Activated CD8-positive, alpha-beta T cell treated with anti-CD3 and anti-CD28 coated beads for 36 hours (primary cell): ENCODE measurements at places on chromosomes 4 and X.

- H3K4me3 ChIP-seq, result no peak overlapping the region
- no peaks in the 10 kb centered on the region for H3K36me3 ChIP-seq
- no peaks in the 10 kb centered on the region for H3K27me3 ChIP-seq
- no peak overlapping the region for H3K27ac ChIP-seq
- H3K4me1 ChIP-seq, result no peaks in the 10 kb centered on the region
Observed at GRCh38 chrX:39070009-39070408, 268.8 kb downstream of the MID1IP1 start.

- no peaks in the 10 kb centered on the region for H3K36me3 ChIP-seq
- H3K27ac ChIP-seq, result no peak overlapping the region
- peaks cover 1% of the 10 kb centered on the region for H3K27me3 ChIP-seq
- no peak overlapping the region for H3K4me3 ChIP-seq
- DNase-seq, result no peak
Observed at GRCh38 chrX:149152941-149153340, 352.2 kb downstream of the IDS start.

DNA sequence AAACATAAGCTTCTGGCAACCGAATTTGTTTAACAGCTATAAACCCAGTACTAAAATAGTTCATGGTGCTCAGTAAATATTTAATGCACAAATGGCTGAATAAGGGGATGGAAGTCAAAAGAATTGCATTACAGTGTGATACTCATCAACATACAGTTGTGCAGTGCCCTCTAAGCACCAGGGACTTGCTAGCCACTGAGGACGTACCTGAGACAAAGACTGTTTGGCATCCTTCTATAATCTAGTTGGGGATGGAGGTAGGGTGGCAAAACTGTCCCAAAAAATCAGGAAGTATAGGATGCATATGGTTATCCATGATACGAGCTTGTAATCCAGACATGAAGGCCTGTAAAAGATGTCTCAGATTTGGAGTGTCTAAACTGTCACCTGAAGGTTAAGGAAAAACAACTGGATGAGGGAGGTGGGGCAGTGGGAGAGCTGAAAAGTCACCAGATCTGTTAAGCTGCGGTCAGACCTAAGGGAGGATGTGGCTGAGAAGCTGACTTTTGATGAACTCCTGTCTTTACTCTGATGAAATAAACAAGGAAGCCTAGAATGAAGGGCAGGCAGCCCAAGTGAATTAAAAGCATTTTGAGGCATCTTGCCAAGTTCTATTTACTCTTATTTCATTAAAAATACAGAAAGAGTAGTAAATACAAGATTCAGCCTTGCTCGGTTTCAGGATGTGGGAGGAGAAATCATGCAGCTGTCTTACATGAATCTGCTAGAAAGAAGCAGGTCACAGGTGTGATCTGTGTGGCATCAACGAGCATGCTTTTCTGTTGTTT is 12.0 kb upstream of the CD38 start:
- DNase-seq, result peak; percentile 70
- H3K4me3 ChIP-seq, result peak overlapping the region; percentile 9
- H3K27ac ChIP-seq, result peak overlapping the region; percentile 35

- no peaks in the 10 kb centered on the region for H3K4me1 ChIP-seq
- no peak overlapping the region for H3K27ac ChIP-seq
- DNase-seq, result no peak
- H3K4me3 ChIP-seq, result no peak overlapping the region
Observed at GRCh38 chr4:84877051-84877833, 89.2 kb downstream of the WDFY3 start.

DNA sequence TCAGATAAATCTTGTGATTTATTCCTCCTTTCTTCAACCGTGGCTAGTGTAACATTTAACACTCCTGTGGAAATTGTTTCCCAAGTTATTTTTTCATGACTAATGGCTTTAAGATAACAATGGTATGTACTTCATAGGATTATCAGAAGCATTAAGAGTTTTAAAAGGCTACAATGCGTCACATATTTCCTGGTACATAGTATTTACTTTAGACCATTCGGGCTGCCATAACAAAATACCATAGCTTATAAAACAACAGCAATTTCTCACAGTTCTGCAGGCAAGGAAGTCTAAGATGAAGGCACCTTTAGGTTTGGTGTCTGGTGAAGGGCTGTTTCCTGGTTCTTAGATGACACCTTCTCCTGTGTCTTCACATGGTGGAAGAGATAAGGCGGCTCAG is 158.6 kb downstream of the PAPSS1 start:
- no peak overlapping the region for H3K4me3 ChIP-seq
- H3K36me3 ChIP-seq, result no peaks in the 10 kb centered on the region
- DNase-seq, result no peak
- no peaks in the 10 kb centered on the region for H3K4me1 ChIP-seq

- H3K36me3 ChIP-seq, result no peaks in the 10 kb centered on the region
- DNase-seq, result no peak
- no peaks in the 10 kb centered on the region for H3K4me1 ChIP-seq
- H3K4me3 ChIP-seq, result no peak overlapping the region
Observed at GRCh38 chr4:125736057-125736456, 421.3 kb downstream of the FAT4 start.

GRCh38 chr4:187073820-187074219 is 350.2 kb upstream of the FAT1 start:
- H3K4me3 ChIP-seq, result no peak overlapping the region
- no peaks in the 10 kb centered on the region for H3K36me3 ChIP-seq
- no peaks in the 10 kb centered on the region for H3K27me3 ChIP-seq
- H3K27ac ChIP-seq, result no peak overlapping the region
- no peaks in the 10 kb centered on the region for H3K4me1 ChIP-seq
- no peak for DNase-seq

DNA sequence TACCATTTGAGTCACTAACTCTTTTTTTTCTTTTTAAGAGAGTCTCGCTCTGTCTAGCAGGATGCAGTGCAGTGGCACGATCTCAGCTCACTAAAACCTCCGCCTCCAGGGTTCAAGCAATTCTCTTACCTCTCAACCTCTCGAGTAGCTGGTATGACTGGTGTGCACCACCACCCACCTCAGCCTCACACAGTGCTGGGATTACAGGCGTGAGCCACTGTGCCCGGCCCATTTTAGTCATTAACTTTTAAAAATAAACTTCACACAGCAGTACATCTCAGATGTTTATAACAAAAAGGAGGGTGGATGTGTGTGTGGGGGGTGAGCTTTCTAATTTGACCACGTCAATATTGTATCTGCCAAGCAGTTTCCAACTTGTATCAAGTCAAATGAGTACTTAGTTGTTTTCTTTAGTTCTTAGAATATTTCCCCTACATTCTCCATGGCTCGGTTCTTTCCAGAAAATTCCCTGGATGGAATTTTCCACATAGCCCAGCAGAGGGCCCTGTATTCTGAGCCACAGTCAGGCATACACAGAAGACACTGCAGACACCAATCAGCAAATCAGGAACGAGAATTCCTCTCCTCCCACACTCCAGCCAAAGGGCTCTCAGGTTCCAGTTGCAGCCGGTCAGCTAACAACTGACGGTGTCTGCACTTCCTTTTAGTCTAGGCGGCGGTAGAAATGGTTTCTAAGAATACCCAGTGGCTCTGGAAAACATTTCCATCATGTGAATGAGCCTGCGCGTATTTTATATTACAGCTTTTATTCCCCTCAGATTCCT is 20.1 kb upstream of the ARAF start:
- H3K4me1 ChIP-seq, result peaks cover 3% of the 10 kb centered on the region
- H3K27me3 ChIP-seq, result no peaks in the 10 kb centered on the region
- no peak overlapping the region for H3K27ac ChIP-seq

GRCh38 chrX:153537080-153537479 is 19.6 kb downstream of the ATP2B3 start:
- H3K27me3 ChIP-seq, result no peaks in the 10 kb centered on the region
- H3K27ac ChIP-seq, result no peak overlapping the region
- no peak for DNase-seq
- no peak overlapping the region for H3K4me3 ChIP-seq
- H3K36me3 ChIP-seq, result no peaks in the 10 kb centered on the region
- no peaks in the 10 kb centered on the region for H3K4me1 ChIP-seq

DNA sequence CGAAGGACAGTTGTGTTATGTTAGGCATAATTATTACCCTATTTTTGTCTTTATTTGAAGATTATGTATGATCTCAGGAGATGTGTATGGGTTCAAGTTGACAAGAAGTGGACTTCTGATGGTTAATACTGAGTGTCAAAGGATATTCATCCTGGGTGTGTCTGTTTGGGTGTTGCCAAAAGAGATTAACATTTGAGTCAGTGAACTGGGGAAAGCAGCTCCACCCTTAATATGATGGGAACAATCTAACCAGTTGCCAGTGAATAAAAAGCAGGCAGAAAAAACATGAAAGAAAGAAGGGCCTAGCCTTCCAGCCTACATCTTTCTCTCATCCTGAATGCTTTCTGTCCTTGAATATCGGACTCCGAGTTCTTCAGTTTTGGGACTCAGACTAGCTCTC is 332.6 kb downstream of the DTHD1 start:
- no peak overlapping the region for H3K27ac ChIP-seq
- no peak overlapping the region for H3K4me3 ChIP-seq
- H3K4me1 ChIP-seq, result no peaks in the 10 kb centered on the region
- no peaks in the 10 kb centered on the region for H3K36me3 ChIP-seq

- no peaks in the 10 kb centered on the region for H3K4me1 ChIP-seq
- no peak overlapping the region for H3K4me3 ChIP-seq
- no peak for DNase-seq
- no peak overlapping the region for H3K27ac ChIP-seq
- H3K27me3 ChIP-seq, result no peaks in the 10 kb centered on the region
Observed at GRCh38 chrX:111483135-111483534, 28.3 kb upstream of the SERTM2 start.

GRCh38 chrX:71542411-71542810 is 9.5 kb downstream of the OGT start:
- H3K27ac ChIP-seq, result peak overlapping the region; percentile 89
- no peaks in the 10 kb centered on the region for H3K27me3 ChIP-seq
- DNase-seq, result no peak
- H3K4me3 ChIP-seq, result peak overlapping the region; percentile 98
- H3K36me3 ChIP-seq, result peaks cover 84% of the 10 kb centered on the region

DNA sequence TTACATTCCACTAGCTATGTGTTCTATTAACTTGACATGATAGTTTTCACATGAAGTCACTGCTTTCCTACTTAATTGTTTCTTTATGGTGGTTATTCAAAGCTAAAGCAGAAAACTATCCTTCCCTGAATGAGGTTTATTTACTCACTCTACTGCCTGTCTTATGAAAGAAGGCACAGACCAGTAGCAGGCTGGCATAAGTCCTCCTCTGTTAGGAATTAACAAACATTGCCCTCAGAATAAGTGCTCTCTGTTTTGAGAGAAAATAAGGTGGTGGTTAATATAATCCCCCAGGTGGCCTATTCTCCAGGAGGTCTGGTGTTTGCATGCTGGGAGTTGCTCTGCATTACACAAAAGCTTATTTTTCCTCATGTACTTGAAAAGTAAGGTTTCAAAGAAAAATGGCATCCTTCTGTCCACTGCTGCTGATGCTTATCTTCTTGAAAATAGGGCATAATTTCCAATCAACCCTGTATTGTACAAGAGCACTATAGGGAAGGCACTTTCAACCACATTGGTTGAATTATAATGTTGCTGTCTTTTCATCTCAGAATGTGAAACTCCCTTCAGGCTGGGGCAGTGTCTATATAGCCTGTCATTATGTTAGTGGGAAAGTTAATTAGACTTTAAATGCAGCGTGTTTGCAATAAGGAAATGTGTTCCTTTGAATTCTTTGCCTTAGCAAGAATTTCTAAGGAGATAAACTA is 119.7 kb upstream of the TBC1D9 start:
- H3K27me3 ChIP-seq, result no peaks in the 10 kb centered on the region
- H3K27ac ChIP-seq, result no peak overlapping the region
- H3K36me3 ChIP-seq, result no peaks in the 10 kb centered on the region
- no peak for DNase-seq

DNA sequence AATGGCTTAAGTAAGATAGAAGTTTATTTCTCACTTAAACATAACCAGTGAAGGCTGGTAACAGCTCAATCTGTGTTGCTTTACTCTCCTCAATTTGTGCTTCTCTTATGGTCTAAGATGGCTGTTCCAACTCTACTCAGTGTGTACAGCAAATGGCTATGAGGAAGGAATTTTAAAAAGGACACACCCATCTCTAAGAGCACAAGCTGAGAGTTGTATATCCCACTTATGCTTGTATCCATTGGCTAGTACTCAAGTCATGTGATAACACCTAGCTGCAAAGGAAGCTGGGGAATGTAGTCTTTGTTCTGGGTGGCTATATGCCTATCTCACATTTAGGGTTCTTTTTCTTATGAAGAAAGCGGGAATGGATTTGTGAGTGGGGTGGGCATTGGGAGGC is 63.3 kb downstream of the GPAT3 start:
- H3K4me3 ChIP-seq, result no peak overlapping the region
- no peaks in the 10 kb centered on the region for H3K36me3 ChIP-seq
- DNase-seq, result no peak
- no peaks in the 10 kb centered on the region for H3K27me3 ChIP-seq
- no peaks in the 10 kb centered on the region for H3K4me1 ChIP-seq
- H3K27ac ChIP-seq, result no peak overlapping the region

- no peaks in the 10 kb centered on the region for H3K27me3 ChIP-seq
- no peak overlapping the region for H3K4me3 ChIP-seq
- H3K27ac ChIP-seq, result no peak overlapping the region
- no peaks in the 10 kb centered on the region for H3K4me1 ChIP-seq
- DNase-seq, result no peak
Observed at GRCh38 chr4:147311956-147312355, 168.9 kb upstream of the EDNRA start.

DNA sequence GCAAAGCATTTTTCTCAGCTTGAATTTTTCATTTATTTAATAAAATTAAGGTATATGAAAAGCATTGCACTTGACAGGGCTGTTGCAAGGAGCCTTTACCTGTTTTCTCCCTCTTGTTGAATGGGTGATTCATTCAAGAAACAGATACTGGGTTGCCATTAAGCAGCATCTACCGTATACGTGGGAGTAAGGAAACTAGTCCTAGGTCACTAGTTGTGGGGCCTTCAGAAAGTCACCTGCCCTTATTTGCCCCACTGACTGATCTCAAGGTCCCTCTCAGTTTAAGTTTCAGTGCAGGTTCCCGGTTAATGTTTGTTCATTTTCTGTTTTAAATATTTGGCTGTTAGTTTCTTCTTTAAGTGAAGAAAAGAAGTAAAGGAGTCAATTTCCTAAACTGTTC is 34.0 kb downstream of the LHFPL1 start:
- DNase-seq, result no peak
- H3K36me3 ChIP-seq, result peaks cover 3% of the 10 kb centered on the region
- H3K27me3 ChIP-seq, result no peaks in the 10 kb centered on the region
- peak overlapping the region; percentile 79 for H3K27ac ChIP-seq
- H3K4me3 ChIP-seq, result no peak overlapping the region

DNA sequence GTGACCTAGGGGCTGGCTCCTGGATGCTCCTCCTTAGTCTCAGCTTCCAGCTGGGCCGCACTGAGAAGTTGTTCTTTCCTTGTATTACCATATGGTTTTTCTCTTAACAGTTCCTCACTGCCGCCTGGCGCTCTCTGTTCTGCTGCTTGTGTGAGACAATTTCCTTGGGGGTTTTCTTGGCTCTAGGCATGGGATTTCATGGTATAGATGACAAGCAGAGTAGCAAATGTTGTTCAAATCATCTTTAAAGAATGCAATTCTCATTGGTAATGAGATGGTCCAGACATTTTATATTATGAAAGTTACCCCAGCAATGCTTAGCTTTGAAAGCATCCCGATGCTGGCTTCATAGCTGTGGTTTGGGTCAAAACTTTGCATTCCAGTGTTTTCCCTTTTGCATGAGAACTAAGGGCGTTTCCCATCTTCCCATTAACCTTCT is 37.6 kb downstream of the SEPTIN11 start:
- H3K4me1 ChIP-seq, result peaks cover 82% of the 10 kb centered on the region
- no peak overlapping the region for H3K4me3 ChIP-seq
- no peak overlapping the region for H3K27ac ChIP-seq
- H3K27me3 ChIP-seq, result no peaks in the 10 kb centered on the region

- H3K27me3 ChIP-seq, result no peaks in the 10 kb centered on the region
- H3K4me1 ChIP-seq, result peaks cover 20% of the 10 kb centered on the region
- peak within 1 kb of the TSS; percentile 92 for H3K27ac ChIP-seq
- H3K4me3 ChIP-seq, result peak within 1 kb of the TSS; percentile 97
Observed at GRCh38 chr4:121823505-121824170, at the start of gene CCNA2. CCNA2 (minus strand) TSS chr4:121823883; CDS start chr4:121823628, 255 bp downstream.
